ENCODE measurements at places on chromosomes 11 and 22.

DNA sequence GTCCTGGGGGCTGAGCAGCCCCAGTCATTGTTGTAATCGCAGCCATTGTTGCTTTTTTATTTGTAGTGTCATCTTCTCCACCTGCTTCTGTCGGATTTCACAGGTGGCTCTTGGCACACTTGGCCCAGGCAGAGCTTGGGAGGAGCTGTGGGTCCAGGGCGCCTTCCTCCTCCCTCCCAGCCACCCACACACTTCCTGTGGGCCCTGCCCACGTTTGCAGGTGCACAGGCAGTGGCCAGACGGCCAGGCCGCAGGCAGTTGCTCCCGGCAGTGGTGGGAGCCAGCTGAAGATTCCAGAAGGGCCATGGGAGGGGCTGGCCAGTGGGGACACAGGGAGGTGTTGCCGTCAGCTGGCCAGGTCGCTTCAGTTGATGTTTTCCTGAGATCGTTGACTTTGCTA is 1191.9 kb downstream of the BRD1 start:
- no peak for DNase-seq

- DNase-seq, result no peak
These were observed 33.5 kb downstream of the SPECC1L start for GRCh38 chr22:24304062-24304675.

GRCh38 chr11:119480380-119481020 is 57.5 kb upstream of the THY1 start:
- DNase-seq, result no peak

DNA sequence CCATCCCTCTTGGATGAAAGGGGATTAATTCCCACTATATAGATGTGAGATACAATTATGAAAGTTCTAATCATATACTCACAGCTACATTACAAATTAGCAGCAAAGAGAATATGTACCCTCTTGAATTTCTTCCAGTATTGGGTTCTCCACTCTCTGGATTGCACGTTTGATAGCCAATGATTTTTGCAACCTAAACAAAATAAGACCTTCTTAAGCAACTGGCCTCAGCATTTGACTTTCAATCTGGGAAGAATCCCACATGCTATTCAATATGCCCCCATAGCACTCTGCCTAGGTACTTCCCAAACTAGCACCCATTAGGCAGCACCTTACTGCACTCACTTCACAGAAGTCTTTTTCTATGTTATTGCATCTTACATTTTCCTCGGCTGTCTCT is 55.8 kb downstream of the ETS1 start:
- DNase-seq, result no peak

- no peak for DNase-seq
These were observed 32.2 kb upstream of the GAB2 start for GRCh38 chr11:78449866-78450265.

- no peak for DNase-seq
These were observed 736.0 kb upstream of the CCDC90B start for GRCh38 chr11:84022201-84022600.

GRCh38 chr11:3105791-3106735 is 48.8 kb upstream of the CARS1 start:
- DNase-seq, result no peak

DNA sequence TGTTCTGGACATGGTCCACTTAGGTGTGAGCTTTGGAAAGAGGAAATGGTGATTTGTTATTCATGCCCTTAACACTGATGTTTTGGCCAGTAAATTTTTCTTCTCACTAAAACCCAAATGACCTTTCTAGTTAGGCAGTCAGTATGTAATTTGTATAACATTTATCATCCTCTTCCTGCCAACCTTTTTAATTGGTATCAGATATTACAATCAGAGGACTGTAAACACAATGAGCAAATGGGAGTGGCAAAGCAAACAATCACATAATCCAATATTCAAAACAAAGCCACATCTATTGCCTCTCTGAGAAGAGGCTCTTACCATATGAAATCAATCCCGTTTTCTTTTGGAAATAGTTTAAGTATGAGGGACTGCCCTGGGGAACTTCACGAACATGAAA is 49.1 kb downstream of the BBOX1 start:
- no peak for DNase-seq

GRCh38 chr22:32995335-32995734 is 62.8 kb downstream of the SYN3 start:
- no peak for DNase-seq

- DNase-seq, result no peak
These were observed 2226.5 kb upstream of the RAG2 start for GRCh38 chr11:38824573-38824972.

DNA sequence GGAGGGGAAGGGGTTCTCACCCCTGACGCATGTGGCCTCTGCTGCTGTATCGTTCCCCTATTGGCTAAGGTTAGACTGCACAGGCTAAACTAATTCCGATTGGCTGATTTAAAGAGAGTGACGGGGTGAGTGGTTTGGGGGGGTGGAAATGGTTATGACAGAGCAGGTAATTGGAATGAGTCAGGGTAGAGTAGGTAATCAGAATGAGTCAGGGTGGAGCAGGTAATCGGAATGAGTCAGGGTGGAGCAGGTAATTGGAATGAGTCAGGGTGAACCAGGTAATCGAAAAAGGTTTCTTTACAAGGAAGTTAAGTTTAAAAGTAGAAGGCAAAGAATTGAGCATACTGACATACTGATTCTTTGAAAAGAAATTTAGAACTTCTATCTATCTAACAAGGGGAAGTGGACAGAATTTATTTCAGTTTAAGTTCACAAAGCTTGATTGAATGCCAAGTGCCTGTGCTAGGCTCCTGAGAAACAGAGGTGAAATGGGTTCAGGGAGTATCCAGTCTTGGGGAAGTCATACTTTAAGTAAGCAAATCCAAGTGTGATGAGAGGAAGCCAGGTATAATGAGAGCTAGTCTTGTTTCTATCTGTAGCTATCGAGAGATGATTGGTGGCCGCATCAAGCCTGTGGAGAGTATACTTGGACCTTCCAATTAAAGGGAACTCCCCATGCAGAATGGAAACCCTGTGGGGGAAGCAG is 58.0 kb downstream of the C11orf91 start:
- no peak for DNase-seq

DNA sequence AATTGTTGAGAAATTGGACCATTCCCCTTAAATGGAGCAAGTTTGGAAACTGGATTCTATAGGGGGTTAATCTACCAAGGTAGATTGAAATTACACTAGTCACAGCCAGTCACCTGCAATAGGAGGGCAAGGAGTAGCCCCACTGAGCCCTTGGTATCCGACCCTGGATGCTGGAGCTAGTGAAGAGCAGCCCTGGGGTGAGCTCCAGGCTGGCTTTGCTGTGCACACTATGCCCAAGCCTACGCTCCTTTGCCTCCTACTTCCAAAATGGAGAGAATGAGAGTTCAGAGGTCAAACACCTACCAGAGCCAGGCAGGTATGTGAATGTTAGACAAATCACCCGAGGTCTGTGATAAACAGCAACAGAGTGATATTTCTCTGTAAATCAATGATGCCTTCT is 23.7 kb downstream of the SNU13 start:
- DNase-seq, result no peak

GRCh38 chr11:91199866-91200265 is 977.0 kb upstream of the CHORDC1 start:
- DNase-seq, result no peak

GRCh38 chr11:95675585-95675984 is 114.0 kb downstream of the FAM76B start:
- DNase-seq, result no peak

DNA sequence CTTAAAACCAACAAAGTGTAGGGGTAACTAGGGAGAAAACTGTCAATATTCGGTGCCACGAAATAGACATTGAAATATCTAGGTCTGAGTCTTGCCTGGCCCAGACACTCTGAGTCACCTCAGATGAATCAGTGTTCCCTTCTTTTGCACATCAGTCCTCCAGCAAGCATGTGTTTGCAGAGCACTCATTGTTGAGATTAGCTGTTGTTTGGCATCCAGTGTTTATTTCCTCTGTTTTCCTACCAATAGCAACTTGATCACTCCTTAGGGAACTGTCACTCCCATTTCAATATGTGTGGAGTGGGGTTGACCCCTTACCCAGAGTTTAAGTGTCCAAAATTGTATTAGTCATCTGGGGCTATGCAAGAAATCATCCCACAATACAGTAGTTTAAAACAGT is 4.7 kb upstream of the ASCC2 start:
- no peak for DNase-seq

DNA sequence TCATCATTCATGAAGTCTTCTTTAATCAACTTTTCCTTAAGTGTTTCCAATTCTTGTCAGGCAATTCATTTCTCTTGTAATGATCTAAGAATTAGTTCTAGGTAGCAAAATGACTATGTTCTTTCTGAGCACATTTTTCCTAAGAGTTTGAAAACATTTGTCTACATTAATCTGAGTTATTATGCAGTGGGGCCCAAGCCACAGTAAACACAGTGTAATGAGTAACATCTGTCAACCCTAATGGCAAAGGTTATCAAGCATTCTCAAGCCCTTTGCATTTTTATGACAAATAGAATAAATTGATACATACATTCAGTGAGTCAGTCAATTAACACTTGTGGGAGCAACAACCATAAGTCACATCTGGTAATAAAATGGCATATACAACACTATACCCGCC is 106.7 kb upstream of the ZC3H12C start:
- no peak for DNase-seq

- DNase-seq, result no peak
These were observed 66.4 kb downstream of the ACER3 start for GRCh38 chr11:76927160-76927559.

DNA sequence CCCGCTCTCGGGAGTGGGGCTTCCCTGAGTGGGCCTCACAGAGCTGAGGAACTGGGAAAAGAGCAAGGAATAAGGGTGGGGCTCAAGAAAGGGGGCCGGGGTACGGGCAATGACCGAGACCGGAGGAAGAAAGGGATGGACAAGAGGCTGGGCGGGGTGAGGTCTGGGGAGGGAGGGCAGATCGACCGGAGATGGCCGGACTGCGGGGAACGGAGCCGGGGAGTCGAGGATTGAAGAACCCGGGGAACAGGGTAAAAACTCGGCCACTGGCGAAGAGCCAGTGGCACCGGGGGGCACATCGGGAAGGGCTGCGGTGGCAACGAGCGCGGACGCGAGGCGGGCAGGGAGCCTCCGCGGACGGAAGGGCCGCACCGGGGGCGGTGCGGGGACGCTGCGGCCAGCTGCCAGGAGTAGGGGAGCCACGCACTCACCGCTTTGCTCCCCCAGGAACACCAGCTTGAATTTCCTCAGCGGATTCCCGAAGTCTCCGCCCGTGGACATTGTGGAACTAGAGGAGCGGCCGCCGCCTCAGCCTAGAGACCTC is 667 bp downstream of the RAB6A start:
- no peak for DNase-seq

DNA sequence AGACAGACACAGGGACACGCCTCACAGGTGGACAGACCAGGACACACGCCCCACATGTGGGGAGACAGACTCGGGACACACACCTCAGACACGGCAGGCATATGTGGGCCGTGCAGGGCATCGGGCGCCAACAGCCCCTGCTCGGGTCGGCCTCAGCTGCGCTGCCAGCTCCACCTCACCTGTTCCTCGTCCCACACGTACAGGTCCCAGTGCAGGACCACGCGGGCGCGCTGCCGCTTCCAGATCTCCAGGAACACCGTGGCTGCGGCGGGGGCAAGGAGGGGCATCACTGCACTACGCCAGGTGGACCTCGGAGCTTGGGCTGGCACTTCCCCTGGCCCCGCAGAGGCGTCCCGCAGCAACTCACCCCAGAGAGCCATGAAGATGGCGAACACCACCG is 12.4 kb downstream of the ANO9 start:
- no peak for DNase-seq

GRCh38 chr11:92803391-92803790 is 166.1 kb upstream of the MTNR1B start:
- DNase-seq, result no peak

- no peak for DNase-seq
These were observed 16.7 kb downstream of the STARD10 start for GRCh38 chr11:72776844-72777754.

- DNase-seq, result no peak
These were observed 128.2 kb downstream of the SGSM3 start for GRCh38 chr22:40498420-40499208.

- DNase-seq, result no peak
These were observed 4.4 kb upstream of the PYGM start for GRCh38 chr11:64764040-64764611.

GRCh38 chr22:25780673-25781072 is 38.7 kb downstream of the MYO18B start:
- no peak for DNase-seq

Data from stimulated activated CD4-positive, alpha-beta T cell treated with anti-CD3 and anti-CD28 coated beads, Interleukin-15, amount 100 ng/mL, for 1 hour (primary cell).